HFFc6 (cell line): ENCODE measurements at places on chromosomes 1 and 21. TPM values are rescaled to one million over a fixed set of nuclear protein-coding genes. Genes with fewer than 3 reads are reported as not detected.

DNA sequence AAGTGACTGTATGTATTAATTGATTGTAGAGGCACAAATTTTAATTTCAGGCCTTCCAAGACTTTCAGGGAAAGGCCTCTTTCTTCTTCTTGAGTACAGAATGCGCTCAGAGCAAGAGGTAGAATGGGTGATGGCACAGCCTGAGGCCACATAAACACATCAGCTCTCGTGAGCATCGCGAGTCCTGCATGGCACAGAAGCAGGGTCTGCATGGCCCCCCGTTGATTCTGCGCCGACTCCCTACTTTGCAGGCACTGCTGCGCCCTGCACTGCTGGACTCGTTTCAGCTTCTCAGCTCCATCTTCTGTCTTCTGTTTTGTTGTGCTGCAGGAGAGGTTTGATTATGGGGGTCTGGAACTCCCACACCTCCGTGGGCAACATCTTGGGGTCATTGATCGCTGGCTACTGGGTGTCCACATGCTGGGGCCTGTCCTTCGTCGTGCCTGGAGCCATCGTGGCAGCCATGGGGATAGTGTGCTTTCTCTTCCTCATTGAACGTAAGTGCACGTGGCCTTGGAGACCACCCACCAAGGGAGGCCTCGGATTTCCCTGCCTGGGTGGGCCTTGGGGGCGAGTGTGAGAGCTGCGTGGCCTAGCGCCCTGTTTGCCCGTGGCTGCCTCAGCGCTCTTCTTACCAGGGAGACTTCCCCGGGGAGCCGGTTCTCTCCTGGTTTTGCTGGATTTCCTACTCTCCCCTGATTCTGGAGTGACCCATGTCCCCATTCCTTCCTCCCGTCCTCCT lies 29.6 kb downstream of the SLC37A1 start:
- no peak overlapping the region for H3K27ac ChIP-seq
- no peaks in the 10 kb centered on the region for H3K4me1 ChIP-seq
- H3K36me3 ChIP-seq: peaks cover 6% of the 10 kb centered on the region
- peaks cover 4% of the 10 kb centered on the region for H3K27me3 ChIP-seq
- H3K4me3 ChIP-seq: no peak overlapping the region
- DNase-seq: no peak

- peaks cover 5% of the 10 kb centered on the region for H3K4me1 ChIP-seq
- no peaks in the 10 kb centered on the region for H3K27me3 ChIP-seq
- no peak for DNase-seq
These were observed 84.6 kb downstream of the RAVER2 start for GRCh38 chr1:64829411-64830029.

- 0 out of 2 replicates have a peak, but pooled peaks cover 4% of the 10 kb centered on the region for H3K36me3 ChIP-seq
- H3K27ac ChIP-seq: peak overlapping the region; percentile 14; the same call in 1 of the 2 replicates
- peaks cover 10% of the 10 kb centered on the region; the same call in 1 of the 2 replicates for H3K4me1 ChIP-seq
- no peaks in the 10 kb centered on the region for H3K27me3 ChIP-seq
- H3K4me3 ChIP-seq: no peak overlapping the region
- DNase-seq: no peak
These were observed 6.0 kb upstream of the DEDD start for GRCh38 chr1:161138431-161138830.

- H3K4me3 ChIP-seq: peak overlapping the region; percentile 8; the same call in 1 of the 2 replicates
- no peak for DNase-seq
- H3K27ac ChIP-seq: no peak overlapping the region
- H3K4me1 ChIP-seq: no peaks in the 10 kb centered on the region; the same call in 1 of the 2 replicates
- H3K27me3 ChIP-seq: no peaks in the 10 kb centered on the region
These were observed 659.7 kb upstream of the NEGR1 start for GRCh38 chr1:72942008-72942407.

GRCh38 chr21:34192646-34193285 lies 119.4 kb downstream of the MRPS6 start:
- H3K4me3 ChIP-seq: no peak overlapping the region
- H3K36me3 ChIP-seq: peaks cover 17% of the 10 kb centered on the region; the same call in 1 of the 2 replicates
- no peak overlapping the region for H3K27ac ChIP-seq
- peaks cover 2% of the 10 kb centered on the region; the same call in 1 of the 2 replicates for H3K27me3 ChIP-seq
- no peak for DNase-seq

DNA sequence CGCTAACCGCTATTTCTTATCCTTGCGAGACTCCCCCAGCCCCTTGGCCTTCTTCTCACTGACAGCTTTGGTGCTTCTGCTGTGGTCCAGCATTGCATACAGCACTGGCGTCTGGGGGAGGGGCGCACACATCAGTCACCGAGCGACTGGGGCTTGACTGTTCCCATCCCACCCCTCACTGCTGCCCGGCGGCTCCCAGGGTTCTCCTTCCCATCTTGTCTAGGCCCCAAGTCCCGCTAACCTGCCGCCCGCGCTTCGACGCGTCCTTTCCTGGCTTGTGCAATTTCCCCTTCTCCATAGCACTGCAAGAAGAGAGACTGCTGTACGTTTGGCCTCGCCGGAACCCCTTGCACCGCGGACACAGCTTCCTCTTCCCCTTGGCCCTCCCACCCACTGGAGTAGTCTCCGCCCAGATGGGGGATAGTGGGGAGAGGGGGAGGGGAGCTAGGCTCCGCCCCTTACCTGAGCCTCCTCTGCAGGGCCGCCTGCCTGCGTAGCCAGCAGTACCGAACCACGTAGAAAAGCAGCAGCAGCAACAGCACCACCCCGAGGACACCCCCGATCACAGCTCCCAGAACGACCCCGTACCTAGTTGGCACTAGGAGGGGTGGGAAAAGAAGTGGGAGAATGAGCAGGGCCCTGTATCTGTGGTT lies 3.8 kb downstream of the MPZ start:
- peaks cover 36% of the 10 kb centered on the region for H3K4me1 ChIP-seq
- H3K27ac ChIP-seq: peak overlapping the region; percentile 31; the same call in 1 of the 2 replicates
- peak overlapping the region; percentile 88 for H3K4me3 ChIP-seq
- DNase-seq: no peak
- no peaks in the 10 kb centered on the region for H3K36me3 ChIP-seq
- H3K27me3 ChIP-seq: peaks cover 11% of the 10 kb centered on the region

DNA sequence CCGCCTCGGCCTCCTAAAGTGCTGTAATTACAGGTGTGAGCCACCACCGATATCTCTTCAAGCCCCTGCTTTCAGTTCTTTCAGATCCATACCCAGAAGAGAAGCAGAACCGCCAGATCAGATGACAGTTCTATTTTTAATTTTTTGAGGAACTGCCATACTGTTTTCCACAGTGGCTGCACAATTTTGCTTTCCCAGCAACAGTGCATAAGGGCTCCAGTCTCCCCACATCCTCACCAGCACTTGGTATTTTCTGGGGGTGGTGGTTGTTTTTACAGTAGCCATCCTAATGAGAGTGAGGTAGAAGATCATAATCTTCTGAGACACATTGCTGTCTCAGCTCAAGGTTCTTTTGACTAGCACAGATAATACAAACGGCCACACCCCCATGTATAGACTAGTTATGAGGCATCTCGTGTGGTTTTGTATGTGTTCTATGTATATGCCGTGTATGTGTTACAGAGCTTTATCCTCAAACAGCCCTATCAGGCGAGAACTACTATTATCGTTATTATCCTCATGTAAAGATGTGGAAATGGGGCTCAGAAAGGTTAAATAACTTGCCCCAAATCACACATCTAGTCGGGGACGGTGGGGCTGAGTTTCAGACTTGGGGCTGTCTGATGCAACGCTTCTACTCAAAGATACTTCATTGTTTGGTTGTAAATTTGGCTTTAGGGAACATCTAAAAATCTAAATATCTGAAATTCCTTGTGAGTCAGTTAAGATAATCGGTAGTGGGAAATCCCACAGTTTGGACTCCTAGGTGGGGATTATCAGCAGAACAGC lies 12.0 kb downstream of the FHAD1 start:
- peaks cover 15% of the 10 kb centered on the region for H3K4me1 ChIP-seq
- H3K36me3 ChIP-seq: no peaks in the 10 kb centered on the region
- H3K27me3 ChIP-seq: peaks cover 16% of the 10 kb centered on the region
- no peak overlapping the region for H3K4me3 ChIP-seq

GRCh38 chr1:245441689-245442088 lies 286.9 kb downstream of the KIF26B start:
- H3K27me3 ChIP-seq: peaks cover 3% of the 10 kb centered on the region
- H3K4me3 ChIP-seq: no peak overlapping the region
- H3K4me1 ChIP-seq: peaks cover 10% of the 10 kb centered on the region
- peaks cover 11% of the 10 kb centered on the region; the same call in 1 of the 2 replicates for H3K36me3 ChIP-seq

- no peak overlapping the region for H3K27ac ChIP-seq
- peaks cover 5% of the 10 kb centered on the region; the same call in 1 of the 2 replicates for H3K4me1 ChIP-seq
- peak; percentile 3 for DNase-seq
- peaks cover 54% of the 10 kb centered on the region for H3K36me3 ChIP-seq
These were observed 40.3 kb downstream of the ACBD6 start for GRCh38 chr1:180462102-180462501.

The LIN28A gene
- total RNA-seq: not detected in 2 replicates

The HES4 gene
- 15.3 to 16.2 TPM (median 15.7 TPM) in 3 replicates for total RNA-seq
